Fibroblast of the conjunctiva (primary cell): ENCODE measurements at places on chromosomes 6 and 20.

DNA sequence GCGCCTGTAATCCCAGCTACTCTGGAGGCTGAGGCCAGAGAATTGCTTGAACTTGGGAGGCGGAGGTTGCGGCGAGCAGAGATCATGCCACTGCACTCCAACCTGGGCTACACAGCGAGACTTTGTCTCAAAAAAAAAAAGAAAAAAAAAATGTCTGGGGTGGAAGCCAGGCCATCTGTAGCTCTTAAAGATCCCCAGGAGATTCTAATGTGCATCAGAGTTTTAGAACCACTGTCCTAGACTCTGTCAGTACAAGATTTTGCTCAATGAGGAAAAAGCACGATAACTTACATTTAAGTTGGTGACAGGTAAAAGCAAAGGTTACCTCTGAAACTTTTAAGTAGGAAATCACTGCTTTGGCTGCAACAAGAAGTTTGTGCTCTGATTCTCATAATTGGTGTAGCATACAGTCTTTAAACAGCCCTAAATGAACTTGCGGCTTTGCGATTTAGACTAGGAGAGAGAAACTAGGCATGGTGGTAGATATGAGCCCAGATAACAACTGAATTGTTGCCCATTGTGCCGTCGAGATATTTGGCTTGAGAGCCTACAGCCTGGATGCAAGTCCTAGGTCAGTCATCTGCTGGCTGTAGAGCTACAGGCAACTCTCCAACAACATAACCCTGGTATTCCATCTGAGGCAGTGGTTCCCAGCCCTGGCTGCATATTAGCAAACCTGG is 67.2 kb downstream of the BACH2 start:
- no peak for DNase-seq

- DNase-seq: no peak
These were observed 1.7 kb upstream of the TREM1 start for GRCh38 chr6:41288030-41288753.

GRCh38 chr6:63611560-63611959 is 24.0 kb upstream of the PHF3 start:
- no peak for DNase-seq

DNA sequence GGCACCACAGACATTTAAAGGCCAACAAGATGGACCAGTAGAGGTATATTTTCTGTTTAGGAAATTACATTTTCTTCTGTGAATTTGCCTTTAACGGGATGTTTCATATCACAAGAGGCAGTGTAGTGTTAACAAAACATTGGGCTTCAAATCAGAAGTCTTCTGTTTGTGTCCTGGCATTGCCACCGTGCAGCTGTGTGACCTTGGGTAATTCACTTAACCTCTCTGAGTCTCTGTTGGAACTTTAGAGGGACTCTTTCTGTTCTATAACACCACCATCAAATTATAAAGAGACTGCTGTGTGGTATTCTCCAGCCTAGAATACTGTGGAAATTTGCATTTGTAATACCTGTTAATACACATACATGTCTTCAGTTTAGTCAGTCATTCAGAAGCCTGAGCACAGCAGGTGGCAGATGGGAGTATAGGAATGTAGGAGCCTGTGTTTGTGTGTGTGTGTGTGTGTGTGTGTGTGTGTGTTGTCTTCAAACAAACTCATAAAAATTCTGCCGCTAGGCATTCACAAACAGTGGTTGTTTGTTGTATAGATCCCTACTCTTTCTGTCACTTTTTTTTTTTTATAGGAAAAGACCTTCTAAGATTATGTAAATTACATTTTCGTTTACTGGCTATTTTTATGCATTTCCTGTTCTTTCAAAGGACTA is 22.6 kb downstream of the UST start:
- DNase-seq: no peak

DNA sequence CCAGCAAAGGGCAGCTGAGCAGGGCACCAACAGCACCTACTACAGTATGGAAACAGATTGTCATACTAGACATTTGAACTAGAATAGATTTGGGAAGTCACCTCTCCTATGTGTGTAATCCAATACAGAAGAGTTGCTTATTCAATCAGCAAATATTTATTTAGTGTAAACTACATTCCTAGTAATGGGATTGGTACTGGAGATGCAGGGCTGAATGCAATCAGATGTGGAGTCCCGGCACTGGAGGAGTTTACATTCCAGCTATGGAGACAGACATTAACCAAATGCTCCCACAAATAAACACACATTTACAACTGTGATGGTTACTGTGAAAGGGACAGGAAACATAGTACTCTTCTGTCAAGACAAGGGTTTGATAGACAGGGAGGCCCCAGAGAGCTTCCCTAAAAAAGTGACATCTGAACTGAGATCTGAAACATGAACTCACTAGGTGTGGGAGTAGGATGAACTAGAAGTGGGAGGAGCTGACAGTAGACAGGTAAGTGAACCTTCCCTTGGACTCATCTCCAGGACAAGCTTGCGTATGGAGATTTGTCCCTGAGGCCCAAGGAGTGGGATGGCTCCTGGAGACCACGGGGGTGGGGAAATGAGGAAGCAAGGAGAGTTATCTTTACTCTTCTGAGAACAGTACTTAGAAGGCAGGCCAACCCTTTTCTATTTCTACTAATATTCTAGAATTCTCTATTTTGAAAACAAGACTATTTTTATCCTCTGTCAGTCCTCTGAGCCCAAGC is 420.5 kb downstream of the MAFB start:
- DNase-seq: no peak

DNA sequence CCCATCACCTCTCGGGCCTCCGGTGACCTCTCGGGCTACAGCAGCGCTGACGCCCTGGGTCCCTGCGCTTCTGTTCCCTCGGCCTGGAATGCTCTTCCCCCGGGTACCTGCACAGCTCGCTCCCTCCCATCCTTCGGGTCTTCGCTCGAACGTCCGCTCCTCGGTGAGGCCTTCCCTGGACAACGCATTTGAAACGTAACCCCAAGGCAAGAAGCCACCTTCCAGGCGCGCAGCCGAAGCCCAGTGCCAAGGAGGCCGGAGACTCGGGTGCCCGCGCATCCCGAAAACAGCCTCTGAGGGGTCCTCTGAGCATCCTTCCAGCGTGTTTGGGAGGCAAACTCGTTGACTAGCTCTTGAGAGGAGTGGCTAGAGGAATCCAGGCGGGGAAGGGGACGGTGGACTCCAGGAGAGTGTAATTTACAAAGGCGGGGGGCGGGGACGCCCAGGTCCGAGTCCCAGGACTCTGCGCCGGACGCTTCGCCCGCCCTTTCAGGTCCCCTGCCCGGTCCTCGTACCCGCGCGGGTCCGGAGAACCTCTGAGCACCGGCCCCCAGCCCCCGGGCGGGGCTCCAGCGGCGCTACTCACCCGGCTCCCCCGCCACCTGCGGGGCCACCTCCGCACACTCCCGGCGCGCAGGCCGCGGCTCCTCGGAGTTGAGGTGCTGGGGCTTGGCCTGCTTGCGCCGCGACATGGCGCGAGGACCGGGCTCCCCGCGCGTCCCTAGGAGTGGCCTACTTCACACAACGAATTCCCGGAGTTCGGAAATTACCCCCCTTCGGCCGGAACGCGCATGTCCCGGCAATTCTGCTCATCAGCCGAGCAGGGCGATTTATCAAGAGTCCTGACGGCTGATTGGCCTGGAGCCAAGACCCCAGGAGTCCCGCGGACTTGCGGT is 86.8 kb downstream of the ZFP64 start:
- no peak for DNase-seq

- no peak for DNase-seq
These were observed 491.0 kb downstream of the HAO1 start for GRCh38 chr20:7449269-7449668.

GRCh38 chr6:38320843-38321242 is 318.9 kb downstream of the BTBD9 start:
- DNase-seq: no peak

GRCh38 chr6:31586599-31587281 is 663 bp downstream of the LST1 start:
- no peak for DNase-seq

DNA sequence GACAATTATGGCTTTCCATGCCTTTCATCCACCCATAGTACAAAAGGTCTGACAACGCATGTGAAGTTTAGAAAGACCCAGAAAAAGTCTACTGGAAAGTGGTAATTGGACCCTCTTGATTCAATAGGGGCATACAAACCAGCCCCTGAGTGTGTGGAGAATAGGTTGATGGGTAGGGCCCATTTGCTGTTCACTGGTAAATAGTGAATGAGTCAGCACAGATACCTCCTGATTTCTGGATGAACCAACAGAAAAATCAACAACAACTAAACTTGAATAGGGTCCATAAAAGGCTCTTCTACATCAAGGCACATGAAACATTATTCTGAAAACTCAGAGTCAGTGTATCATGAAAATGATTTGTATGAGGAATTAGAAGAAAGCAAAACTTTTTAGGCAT is 235.4 kb upstream of the SLC35B3 start:
- DNase-seq: no peak

DNA sequence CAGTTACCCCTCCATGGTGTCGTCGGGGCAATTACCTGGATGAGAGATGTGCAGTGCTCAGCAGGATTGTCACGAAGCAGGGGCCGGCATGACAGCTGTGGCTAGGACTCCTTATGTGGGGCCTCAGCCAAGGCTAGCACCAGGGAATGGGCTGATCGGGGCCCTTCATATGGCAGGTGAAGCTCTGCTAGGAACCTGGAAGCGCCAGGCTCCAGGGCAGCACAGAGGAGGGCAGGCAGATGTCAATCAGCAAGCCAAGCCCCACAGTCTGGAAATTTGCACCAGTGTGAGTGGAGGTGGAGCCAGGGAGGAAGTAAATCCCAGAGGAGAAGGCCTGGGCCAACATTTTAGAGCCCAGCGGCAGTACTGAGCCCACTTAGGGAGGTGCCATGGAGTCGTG is 21.2 kb downstream of the SYNDIG1 start:
- DNase-seq: no peak

DNA sequence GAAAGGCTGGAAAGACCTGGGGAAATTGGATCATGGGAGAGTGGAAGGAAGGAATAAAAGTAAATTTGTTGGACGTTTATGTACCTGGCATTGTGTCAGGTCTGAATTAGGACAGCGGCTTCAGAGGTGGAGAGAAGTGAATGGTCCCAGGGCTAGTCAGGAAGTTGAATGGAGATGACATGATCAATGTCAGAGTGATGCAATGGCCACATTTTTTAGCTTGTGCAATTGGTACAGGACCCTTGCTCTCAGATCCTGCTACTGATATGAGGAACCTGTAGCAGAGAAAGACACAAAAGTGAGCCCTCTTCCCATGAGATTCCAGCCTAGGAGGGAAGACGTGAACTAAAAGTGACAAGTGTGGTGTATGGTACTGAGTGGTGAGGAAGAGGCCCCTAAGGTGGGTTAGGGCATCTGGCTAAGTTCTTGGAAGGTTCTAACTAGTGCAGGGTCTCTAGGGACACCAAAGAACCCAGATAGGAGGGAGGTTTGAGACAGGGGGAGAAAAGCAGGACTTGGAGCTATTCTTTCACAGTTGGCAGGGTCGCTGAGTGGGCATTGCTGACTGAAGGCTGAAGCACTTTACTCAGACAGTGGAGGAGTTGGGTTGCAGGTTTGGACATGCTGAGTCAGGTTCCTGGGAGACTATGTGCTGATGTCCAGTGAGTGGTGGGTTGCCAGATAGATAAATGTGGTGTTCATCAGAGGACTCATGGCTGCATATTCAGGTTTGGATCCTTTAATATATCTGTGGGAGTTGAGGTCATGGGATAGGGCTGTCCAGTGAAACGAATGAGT is 266.1 kb upstream of the RNF24 start:
- DNase-seq: no peak

- no peak for DNase-seq
These were observed 58.3 kb upstream of the MAP3K4 start for GRCh38 chr6:160933256-160933655.

DNA sequence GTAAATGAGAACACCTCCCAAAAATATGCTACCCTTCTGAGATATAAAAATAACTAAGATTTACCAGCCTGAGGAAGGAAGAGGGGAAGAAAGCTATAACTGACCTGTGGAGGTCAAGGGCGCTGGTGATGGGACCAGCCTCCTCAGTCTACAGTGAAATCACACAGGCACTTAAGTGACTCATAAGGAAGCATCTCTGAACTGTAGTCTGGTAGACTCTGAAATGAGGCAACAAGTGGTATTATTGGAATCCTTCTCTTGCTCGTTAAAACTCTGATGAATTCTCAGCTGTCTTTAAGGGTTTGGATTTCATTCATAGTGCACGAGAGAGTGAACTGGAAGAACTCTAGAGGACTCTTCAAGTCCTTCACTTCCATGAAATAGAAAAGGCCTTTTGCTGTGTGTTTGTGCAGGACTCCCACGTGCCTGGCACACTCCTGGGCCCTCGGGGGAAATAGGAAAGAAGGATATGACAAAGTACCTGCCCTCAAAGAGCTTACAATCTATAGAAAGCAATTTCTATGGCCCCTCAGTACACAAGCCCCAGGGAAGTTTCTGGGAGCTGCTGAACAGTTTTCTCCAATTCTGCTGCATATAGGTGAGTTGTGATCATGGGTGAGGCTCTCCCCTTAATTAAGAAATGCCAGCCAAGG is 231.8 kb upstream of the RREB1 start:
- DNase-seq: peak; percentile 31

DNA sequence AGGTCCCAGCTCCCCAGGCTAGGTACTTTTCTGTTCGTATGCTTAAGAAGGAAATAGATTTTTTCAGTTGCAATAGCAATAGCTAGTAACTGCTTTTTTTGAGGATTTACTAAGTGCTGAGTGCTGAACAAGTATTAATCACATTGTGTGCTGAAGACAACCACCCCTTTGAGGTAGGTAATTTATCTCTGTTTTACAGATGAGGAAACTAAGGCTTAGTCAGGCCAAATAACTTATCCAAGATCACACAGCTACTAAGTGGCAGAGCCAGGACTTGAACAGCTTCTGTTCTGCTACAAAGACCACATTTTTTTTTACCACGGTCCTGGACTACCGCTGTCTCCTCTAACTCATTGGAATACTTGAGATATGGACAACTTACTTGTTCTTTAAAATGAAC is 39.8 kb downstream of the LRRN4 start:
- no peak for DNase-seq

- DNase-seq: no peak
These were observed 91.7 kb upstream of the MAP3K4 start for GRCh38 chr6:160899671-160900430.

DNA sequence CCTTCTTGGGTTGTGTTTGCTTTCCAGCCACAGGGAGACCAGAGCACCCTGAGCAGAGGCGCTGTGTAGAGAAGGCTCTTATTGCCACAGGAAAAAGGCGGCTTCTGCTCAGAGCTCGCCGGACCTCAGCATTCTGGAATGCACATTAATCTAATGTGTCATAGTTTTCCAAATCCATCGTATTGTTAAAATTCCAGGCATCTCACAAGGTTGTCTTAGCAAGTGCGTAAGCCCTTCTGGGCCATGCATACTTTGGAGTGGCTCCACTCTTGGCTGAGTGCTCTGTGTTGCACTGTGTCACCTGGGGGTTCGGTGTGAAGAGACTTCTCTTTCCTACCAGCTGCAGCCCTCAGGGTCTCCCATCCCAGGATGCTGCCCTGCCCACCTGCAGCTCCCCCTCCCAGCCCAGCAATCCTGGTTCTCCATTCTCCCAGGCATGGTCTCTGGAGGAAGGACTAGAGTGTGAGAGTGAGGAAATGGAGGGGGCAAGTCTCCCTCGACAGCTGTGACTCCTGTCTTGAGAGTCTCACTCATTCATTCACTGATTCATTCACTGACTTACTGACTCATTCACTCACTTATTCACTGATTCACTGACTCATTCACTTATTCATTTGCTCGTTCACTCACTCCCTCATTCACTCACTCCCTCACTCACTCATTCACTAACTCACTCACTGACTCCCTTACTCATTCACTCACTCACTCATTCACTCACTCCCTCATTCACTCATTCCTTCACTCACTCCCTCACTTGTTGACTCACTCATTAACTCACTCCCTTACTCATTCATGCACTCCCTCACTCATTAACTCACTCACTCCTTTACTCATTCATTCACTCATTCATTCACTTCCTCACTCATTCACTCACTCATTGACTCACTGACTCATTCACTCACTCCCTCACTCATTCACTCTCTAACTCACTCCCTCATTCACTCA is 83.7 kb upstream of the MPC1 start:
- peak; percentile 29 for DNase-seq
